NCI-H446 (cell line): ENCODE measurements at places on chromosomes 2 and 18.

GRCh38 chr18:9290156-9290555 lies 44.4 kb upstream of the TWSG1 start:
- no peak for DNase-seq

GRCh38 chr2:240595381-240596079 lies 9.0 kb downstream of the CAPN10 start:
- DNase-seq = no peak

DNA sequence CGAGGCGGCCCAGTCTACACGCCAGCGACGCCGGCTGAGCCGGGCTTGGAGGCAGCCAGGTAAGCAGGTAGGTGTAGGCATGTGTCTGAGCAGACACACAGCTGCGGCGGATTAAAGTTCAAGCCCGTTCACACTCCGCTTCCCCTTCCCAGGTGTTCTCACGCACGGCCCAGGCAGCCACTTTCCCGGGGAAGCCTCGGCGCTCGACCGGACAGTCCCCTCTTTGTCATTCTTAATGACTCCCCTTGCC lies 367 bp downstream of the TGFA start:
- DNase-seq = no peak

DNA sequence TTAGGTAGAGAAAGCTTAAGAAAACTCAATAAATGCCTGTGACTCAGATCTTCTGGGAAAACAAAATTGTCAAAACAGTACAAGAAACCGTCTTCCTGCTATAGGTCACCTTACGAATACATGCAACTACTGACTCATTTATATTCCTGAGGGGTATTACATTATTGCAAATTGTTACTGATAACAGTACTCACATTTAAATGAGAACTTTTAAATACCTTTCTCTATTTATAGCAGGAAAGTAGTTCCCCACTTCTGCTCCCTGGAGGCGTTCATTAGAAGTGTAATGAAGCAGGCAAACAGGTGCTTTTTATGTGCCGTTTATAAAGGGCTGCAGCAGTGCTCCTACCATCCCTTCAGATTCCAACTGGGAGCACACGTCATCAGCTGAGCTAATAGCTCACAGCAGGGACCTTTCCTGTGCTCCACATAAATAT lies 65.1 kb upstream of the RPRM start:
- no peak for DNase-seq
